ENCODE measurements at places on chromosomes 12 and 14.
A peak's percentile ranks its signal among the peaks of the same experiment; 100 is the strongest.

DNA sequence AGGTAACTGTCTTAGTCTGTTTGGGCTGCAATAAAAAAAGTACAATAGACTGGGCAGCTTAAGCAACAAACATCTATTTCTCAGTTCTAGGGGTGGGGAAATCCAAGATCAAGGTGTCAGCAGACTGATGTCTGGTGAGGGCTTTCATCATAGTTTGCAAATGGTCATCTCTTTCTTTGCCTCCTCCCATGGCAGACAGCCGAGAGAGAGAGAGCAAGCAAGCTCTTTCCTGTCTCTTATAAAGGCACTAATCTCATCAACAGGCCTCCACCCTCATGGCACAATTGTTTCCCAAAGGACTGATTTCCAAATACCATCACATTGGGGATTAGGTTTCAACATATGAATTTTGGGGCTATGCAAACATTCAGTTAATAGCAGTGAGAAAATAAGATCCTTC is 445.6 kb upstream of the FLRT2 start:
- DNase-seq = no peak

DNA sequence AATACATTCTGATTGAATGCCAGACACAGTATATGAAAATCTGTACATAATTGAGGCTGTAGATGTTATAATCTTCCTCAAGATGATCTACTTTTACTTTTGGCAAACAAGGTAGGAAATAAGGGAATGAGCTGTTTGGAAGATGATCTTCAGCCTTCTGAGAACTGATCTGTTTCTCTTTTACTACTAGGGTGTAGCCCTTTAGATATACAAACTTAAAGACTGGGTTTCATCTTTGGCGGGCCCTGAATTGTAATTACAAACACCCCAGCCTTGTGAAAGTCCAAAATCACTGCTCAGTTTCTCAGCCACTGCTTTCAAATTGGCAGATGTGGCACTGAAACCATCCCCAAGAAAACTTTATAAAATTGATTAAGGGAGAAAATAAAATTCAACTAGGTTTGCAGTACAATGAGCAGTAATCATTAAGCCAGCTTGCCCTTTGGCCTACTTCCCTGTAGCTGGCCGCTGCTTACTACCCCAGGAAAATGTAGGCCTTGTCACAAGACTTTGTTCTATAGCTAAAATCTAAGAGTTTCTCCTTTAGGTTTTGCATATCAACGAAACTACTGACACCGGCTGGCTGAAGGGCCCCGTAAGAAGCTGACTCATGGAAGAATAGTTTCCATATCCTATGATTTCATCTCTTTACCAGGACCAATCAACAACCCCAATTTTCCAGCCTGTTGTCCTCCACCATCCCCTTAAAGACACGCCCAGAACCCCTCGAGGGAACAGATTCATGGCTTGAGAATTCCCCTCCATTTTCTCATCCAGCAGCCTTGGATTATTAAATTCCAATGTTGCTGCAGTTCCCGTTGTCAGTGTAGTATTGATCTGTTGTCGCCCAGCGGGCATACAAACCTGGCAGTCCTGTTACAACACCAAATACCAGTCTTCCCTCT is 210.8 kb downstream of the PCNX1 start:
- no peak for DNase-seq

GRCh38 chr12:2768224-2768961 is 26.4 kb upstream of the FKBP4 start:
- DNase-seq = no peak

DNA sequence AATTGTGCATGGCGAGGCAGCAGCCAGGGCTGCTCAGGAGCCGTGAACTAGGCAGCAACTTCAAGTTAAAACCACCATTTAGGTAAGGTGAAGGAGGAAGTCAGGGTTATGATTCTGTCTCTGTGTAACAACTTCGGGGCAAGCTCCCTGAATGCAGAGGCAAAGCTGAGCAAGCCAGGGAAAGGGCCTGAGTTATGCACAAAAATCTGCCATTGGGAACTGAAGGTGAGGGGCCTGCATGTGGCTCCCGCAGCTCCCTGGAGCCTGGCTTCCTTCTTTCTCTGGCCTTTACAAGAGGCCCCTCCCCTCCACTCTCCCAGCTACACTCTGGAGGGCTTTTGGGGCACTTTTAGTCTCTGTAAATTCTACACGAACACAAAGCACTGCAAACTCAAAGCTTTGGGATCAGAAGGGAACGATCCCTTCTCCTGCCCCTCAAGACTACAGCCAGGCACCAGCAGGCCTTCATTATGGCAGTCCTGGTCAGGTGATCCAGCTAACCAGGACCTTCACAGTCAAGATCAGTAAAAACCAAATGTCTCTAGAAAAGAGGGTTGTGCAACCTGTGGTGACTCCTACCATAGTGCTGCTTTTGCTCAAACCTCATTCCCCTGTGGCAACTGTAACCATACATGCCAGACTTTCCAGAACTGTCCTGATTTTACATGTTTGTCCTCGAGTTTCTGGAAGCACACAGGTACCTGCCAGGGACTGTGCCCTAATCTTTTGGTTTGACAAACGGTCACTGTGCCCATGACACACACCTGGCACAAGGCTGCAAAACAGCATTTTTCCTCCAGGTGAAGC is 67.2 kb upstream of the PTGR2 start:
- peak; percentile 33 for DNase-seq

DNA sequence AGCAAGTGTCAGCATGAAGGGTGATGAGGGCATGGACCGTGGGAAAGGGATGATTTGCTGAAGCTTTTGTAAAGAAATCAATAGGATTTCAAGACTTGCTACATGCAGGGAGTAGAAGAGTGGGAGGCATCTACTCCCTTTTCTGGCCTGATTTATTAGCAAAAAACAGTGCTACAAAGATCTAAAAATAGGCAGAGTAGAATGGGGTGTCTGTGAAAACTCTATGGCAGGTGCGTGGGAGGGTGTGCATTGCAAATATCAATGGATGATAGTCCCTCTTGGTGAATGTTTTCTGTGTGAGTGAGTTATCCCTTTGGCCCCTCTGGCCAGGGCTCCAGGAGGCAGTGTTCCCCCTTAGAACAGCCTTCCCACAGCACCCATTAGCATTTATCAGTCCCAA is 139.0 kb downstream of the SMOC1 start:
- DNase-seq = no peak

GRCh38 chr12:102601621-102602020 is 121.3 kb upstream of the IGF1 start:
- no peak for DNase-seq

- no peak for DNase-seq
These were observed 135.7 kb downstream of the PPM1H start for GRCh38 chr12:62799126-62799736.

DNA sequence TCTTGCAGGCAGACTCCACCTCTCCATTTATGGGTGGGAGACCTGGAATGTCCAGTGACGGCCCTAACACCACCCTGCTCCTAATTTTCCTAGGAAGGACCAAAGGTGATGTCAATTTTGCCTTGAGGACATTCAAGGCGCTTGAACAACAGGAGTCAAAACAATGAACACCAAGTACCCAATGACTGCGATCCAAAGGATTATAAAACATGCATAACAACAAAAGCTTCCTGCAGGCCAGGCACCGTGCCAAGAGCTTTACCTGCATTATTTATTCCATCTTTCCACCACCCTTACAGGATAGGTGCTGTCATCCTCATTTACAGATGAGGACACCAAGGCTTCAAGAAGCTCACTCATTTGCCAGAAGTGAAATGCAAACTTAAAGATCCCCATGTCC is 15.2 kb upstream of the FOXN3 start:
- no peak for DNase-seq

DNA sequence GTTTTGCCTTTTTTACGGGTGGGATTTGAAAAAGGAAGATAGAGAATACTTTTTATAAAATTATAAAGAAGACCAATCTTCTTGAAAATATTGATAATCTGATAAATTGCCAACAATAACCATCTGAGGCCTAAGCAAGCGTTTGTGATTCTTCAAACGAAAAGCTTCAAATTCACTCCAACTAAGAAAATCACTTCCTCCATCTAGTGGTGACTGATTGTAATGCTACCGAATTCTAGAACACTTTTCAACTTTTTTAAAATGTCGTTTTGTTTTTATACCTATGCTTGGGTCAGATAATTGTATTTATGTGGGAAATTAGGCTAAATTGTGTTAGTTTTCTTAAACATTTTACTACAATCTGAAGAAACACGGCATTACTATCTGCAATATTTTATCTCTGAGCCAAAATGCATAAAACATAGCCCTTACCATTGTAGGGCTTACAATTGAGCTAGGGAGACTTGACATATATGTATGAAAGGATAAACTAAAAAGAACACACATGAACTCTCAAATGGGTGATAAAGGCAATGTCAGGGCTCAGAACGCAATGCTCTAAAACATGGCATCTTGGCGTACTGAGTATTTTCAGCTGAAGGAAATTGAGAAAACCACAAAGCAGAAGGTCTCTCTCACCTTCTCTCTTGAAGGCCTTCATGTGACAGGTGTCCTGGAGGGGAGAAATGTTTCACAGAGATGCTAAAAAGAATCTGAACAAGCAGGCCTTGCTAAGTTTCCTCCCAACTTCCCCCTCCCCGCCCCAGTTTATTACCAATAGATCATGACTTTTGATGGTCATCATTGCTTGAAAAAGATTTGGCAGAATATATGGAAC is 36.8 kb upstream of the G2E3 start:
- DNase-seq = no peak

- peak; percentile 63 for DNase-seq
These were observed 113.3 kb downstream of the FOXN3 start for GRCh38 chr14:89303456-89304435.

DNA sequence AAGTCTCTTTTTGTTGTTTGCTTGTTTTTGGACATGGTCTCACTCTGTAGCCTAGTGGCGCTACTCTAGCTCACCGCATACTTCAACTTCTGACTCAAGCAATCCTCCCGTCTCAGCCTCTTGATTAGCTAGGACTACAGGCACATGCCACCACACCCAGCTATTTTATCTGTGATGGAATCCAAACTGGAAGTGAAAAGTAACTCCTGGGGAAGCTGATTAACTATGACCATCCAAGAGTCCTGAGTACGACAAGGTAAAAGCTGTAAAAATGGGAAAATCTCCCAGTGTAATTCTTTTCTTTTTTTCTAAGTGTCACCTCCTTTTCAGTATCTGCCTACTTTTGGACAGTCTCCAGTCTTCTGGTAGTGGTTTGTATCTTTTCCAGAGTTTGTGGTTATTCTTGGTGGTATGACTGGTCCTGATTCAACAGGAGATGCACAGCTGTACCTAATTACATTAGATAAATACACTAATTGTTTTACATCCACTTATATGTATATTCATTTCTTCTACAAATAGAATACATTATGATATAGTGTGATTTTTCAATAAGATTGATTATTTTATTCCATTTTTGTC is 97.8 kb downstream of the SLC6A15 start:
- no peak for DNase-seq

DNA sequence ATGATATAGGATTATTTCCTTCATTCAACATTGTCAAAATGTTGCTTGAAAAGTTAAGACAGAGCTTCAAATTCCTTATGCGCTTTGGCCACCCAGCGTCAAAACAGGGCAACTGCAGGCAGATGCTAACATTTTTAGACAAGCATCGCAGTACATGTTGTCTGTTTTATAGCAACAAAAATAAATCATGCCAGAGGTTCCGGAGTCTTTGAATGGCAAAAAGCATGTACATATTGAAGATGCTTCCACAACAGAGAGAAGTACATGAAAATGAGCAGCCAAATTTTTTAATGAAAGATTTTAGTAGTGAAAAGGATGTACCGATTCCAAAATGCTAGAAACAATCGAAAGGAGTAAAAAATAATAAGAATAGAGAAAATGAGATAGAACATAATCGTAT is 49.8 kb upstream of the USP15 start:
- no peak for DNase-seq

DNA sequence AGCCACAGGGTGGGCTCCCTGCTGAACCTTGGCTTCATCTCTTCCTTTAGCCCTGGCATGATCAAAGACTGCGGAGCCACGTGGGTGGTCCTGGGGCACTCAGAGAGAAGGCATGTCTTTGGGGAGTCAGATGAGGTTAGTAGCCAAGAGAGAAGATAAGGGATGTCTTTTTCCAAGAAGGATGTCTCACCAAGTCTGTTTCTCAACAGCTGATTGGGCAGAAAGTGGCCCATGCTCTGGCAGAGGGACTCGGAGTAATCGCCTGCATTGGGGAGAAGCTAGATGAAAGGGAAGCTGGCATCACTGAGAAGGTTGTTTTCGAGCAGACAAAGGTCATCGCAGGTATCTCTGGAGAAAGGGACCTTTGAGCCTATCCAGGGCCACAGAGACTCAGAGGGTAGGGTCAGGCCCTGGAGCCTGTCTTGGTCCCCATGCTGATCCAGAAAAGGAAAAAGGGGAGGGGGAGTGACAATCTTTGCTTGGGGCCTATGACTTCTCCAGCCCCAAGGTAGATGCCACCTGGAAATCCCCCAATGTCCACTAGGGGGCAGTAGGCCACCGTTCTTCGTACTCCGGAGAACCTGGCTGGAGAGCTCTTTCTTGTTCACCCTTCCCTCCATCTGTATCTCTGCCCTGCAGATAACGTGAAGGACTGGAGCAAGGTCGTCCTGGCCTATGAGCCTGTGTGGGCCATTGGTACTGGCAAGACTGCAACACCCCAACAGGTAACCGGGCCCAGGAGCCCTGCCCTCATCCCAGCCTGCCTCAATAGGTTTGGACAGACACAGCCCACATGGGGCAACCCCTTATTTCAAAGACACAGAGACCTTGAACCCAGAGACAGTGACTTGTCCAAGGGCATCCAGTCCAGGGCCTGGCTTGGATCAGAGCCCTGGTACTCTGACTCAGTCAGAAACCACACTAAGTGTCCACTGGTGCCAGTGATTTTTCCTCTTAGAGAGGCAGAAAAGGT is 2.0 kb downstream of the TPI1 start:
- peak; percentile 92 for DNase-seq

DNA sequence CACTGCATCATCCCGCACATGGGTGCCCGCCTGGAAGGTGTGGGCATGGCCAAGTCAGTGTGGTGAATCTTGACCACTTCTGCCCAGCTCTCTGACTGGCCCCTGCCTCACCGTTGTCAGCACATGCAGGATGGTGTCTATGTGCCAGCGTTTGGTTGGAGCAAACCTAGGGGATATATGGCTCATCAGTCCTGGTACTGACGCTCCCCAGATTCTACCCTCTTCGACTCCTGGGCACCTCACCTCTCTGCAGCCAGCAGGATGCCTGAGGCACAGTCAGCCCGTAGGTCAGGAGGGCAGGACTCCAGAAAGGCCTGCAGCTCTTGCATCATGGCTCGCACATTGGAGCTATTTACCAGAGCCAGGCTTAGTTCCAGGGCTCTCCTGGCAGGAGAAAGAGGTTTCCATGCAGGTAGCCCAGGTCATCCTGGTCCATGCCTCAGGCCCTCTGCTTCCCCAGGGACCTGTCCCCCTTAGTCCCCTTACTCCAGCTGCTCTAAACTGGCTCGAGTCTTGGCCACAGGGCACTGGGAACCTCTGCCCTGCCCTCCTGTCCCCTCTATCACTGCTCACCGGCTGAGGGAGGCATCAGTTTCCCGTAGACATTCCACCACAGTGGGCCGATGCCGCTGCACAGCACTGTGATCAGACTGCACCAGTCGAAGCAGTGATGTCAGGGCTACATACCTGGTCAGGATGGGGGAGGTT is 4.0 kb downstream of the AP1G2 start:
- DNase-seq = no peak
